Upper lobe of right lung (tissue), 1 donor: ENCODE measurements at places on chromosomes 6 and 20.
A peak's percentile ranks its signal among the peaks of the same experiment; 100 is the strongest.

DNA sequence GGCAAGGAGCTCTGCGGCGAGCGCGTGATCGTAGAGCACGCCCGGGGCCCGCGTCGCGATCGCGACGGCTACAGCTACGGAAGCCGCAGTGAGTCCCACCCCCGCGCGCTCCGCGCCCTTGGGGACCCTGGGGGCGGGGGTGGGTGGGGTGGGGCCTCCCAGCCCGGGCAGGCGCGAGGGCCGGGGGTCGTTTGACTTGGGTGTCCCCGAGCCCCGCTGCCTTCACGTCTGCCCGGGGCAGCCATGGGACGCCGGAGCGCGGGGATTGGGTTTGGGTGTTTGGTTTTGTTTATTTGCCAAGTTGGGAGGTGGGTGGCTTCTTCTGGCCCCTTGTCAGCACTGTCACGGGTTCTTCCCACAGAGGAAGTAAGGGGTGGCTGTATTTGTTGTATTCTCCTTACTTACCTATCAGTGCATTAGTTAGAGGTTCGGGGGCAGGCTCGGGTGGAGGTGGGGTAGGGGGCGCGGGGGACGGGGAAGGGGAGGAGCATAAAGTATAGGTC is 777 bp downstream of the SRSF6 start:
- DNase-seq = no peak
- no peaks in the 10 kb centered on the region for H3K27me3 ChIP-seq
- peaks cover 24% of the 10 kb centered on the region for H3K4me1 ChIP-seq
- H3K27ac ChIP-seq = peak overlapping the region; percentile 100
- H3K4me3 ChIP-seq = peak overlapping the region; percentile 90

DNA sequence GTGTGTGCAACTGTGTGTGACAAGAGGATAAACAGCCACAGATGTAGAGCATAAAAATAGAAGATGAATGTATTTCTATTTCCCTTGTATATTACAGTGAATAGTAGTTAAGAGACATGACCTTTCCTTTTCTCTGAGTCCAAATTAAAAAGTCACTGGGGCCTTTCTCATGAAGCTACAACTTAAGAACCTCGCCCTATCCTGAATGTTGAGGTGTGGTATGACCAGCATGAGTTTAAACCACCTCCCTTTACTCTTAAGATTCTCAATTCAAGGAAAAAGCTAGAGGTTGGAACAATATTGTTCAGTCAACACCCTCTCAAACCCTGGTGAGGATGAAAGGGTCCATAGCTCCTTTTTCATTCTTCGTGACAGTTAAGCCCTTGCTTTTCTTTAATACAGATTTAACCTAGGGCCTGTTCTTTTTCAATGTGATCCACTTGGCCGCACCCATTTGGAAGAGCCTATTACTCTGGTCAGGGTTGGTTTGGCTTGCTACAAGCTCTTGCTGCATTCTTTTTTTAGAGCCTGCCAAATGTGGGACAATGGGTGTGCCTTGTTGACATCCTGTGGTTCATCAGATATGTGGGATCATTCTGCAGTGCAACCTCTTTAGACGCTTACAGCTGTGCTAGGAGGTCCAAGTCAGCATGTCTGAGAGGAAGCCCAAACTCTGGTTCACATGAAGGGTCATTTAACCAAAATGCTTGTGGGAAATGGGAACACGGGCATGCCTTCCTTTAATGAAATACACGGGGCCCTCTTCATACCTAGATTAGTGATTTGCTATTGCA is 290.0 kb downstream of the HAO1 start:
- no peaks in the 10 kb centered on the region for H3K36me3 ChIP-seq
- H3K27me3 ChIP-seq = no peaks in the 10 kb centered on the region
- no peak overlapping the region for H3K27ac ChIP-seq
- H3K4me1 ChIP-seq = no peaks in the 10 kb centered on the region
- DNase-seq = no peak

DNA sequence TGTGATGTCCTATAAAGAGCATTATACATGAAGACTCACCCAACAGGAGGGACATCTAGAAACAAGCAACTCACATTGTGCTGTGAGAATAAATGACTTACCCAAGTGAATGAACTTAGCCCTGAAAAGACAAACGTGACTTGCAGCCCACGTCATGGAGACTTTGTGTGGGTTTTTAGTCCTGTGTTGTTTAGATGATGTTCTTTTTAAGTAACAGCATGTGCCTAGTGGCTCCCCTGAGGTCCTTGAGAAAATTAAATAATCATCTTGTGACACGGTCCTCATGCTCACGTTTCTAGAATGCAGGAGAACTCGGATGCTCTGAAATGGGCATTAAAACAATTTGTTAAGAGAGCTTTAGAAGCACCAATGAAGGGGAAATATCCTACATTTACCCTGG is 165.1 kb downstream of the SASH1 start:
- no peaks in the 10 kb centered on the region for H3K27me3 ChIP-seq
- peak overlapping the region; percentile 82 for H3K27ac ChIP-seq
- DNase-seq = no peak
- H3K4me1 ChIP-seq = peaks cover 8% of the 10 kb centered on the region
- no peaks in the 10 kb centered on the region for H3K36me3 ChIP-seq
- H3K4me3 ChIP-seq = peak overlapping the region; percentile 48

- H3K4me3 ChIP-seq = peak overlapping the region; percentile 83
- H3K36me3 ChIP-seq = no peaks in the 10 kb centered on the region
- peaks cover 10% of the 10 kb centered on the region for H3K27me3 ChIP-seq
- no peak for DNase-seq
Observed at GRCh38 chr6:28980852-28981430, 24.2 kb downstream of the ZNF311 start.

GRCh38 chr6:149477544-149477943 is 7.3 kb downstream of the ZC3H12D start:
- no peak overlapping the region for H3K27ac ChIP-seq
- no peaks in the 10 kb centered on the region for H3K27me3 ChIP-seq
- H3K4me3 ChIP-seq = no peak overlapping the region
- DNase-seq = no peak
